ENCODE measurements at places on chromosomes 13 and 19.

GRCh38 chr19:53980539-53981375, 10.7 kb upstream of the CACNG6 start:
- no peak for DNase-seq

DNA sequence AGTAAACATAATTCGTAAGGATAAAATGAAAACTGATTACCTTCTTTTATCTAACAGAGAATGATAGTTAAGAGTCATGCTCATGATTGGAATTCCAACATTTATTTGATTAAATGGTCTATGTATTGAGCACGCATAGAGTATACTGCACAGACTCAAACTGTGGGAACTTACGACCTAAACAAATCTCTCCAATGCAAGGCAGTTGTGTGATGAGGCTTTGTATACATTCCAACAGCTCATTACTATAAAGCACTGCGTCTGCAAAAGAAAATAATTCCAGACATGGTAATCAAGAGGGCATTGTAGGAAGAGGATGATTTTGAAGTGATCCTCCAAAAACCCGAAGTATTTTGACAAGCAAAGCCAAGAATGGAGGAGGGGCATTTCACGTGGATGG, 169.5 kb downstream of the NUFIP1 start:
- no peak for DNase-seq

- DNase-seq: no peak
Observed at GRCh38 chr13:114174529-114174961, 4.5 kb upstream of the CFAP97D2 start.

DNA sequence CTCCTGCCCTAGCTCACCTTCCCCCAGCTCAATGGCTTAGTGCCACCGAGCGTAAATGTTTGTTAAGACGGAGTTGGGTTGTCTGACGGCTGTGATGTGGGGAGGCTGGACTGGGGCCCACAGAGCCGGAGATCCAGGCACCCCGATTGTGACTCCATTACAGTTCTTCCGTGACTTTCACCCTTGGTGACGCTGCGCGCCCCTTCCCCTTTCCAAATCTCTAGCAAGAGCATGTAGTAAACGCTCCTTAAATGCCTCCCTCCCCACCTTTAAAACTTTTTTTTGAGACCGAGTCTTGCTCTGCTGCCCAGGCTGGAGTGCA, 829 bp downstream of the REEP6 start:
- DNase-seq: no peak

DNA sequence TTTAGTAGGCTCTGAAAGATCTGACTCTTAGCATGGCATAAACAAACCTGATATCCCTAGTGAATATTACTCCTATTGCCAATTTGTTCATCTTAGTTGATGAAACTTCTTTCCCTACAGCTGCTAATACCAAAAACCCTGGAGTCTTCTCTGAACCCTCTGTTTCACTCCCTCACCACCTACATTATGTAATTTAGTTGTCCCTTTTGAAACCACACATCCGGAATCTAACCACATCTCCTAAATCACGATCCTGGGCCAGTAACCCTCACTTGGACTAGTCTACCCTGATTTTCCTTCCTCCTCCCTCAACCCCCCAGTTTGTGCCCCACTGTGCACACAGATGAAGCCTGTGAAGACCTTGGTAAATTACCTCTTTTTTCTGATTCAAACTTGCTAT, 1.2 kb downstream of the ZNF256 start:
- no peak for DNase-seq

DNA sequence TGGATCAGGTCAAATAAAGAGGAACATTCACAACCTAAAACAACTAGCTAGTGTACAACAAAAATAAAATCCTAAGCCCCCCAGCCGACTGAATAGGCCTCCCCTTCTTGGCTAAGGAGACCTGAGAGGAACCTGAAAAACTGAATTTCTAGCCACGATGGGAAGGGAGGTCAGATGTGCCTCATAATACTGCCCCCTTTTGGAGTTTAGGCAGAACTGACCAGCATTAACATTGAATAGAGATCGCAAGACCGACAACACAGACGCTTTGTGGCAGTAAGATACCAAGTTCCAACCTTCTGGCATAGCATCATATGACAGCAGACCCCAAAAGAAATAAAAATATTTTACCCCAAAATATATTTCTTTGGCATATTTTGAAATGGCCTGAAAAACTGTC, 15.9 kb downstream of the CBY2 start:
- no peak for DNase-seq

- DNase-seq: no peak
Observed at GRCh38 chr13:44197791-44198770, 175.5 kb upstream of the SERP2 start.

DNA sequence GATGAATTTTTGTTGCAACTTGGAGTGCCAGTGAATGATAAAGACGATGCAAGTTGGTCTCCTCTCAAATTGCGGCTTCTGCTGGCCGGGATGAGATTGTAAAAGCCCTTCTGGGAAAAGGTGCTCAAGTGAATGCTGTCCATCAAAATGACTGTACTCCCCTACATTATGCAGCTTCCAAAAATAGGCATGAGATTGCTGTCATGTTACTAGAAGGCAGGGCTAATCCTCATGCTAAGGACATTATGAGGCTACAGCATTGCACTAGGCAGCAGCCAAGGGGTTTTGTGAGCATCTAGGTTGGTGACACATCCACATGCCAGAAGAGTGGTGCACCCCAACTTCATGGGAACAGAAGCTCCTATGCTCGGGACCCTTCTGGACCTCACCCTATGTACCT, 22.2 kb upstream of the KLF5 start:
- no peak for DNase-seq

GRCh38 chr13:23632048-23632582, 61.9 kb downstream of the TNFRSF19 start:
- no peak for DNase-seq

- DNase-seq: no peak
Observed at GRCh38 chr13:97459215-97459777, 25.3 kb downstream of the RAP2A start.

GRCh38 chr19:33677745-33678426, 56.1 kb downstream of the CHST8 start:
- no peak for DNase-seq

DNA sequence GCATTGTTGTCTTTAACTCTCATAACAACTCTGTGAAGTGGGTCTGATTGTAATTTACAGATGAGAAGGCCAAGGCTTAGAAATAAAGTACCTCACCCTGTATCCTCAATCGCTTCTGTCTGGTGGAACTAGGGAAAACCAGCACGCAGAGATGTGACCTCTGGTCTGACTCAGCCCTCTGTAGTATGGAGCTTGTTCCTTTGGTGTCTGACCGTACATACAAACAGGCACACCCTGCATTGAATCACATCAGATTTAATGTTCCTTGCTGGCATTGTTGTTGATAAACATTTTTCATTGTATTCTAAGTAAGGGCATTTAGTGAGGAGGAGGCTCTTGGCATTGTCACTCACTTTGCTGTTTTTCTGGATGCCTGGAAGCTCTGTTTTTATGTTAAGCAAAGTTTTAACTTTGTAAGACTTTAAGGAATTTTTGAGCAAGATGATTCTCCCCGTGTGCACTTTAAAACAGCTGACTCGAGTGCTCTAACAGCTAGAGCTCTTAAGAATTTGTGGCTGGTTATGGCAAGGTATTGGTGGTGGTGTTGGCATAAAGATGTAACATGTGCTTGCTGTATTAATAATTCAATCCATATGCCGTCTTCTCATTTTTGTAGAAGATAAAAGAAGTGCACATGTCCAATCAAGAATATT, 89.0 kb upstream of the SPATA13 start:
- no peak for DNase-seq

DNA sequence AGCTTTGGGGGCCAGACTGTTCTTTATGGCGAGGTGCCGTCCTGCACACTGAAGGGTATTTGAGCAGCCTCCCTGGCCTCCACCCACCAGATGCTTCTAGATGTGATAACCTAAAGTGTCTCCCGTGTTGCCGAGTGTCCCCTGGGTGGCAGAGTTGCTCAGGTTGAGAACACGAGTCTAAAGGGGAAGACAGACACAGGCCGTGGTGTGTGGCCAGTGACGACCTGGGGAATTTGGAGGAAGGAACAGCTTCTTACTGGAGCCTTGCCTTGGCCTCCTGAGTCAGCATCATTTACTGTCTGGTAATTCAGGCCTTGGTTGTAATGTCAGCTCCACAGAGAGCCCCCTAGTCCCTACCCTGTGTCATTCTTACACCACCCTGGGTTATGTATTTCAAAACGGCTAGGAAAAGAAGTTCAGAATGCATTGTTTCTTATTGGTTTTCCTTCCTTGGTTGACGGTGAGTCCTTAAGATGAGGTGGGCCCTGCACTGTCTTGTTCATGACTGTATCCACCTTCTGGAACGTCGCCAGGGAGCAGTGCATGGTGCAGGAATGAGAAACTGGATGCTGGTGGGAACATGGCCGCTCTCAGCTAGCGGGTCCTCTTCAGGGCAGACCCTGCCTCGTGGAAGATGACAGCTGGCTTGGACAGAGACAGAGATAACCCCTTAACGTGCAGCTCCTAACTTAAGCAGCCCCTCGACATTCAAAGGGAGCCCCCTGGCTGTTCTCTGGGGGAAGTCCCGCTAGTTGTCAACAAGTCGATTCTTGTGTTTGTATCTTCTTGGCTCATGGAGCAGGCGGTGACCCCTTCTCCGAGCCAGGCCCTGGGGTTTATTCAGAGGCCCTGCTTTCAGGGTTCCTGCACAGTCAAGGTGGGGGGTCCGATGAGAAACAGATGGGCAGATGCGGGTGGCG, 7.2 kb downstream of the SIN3B start:
- no peak for DNase-seq

DNA sequence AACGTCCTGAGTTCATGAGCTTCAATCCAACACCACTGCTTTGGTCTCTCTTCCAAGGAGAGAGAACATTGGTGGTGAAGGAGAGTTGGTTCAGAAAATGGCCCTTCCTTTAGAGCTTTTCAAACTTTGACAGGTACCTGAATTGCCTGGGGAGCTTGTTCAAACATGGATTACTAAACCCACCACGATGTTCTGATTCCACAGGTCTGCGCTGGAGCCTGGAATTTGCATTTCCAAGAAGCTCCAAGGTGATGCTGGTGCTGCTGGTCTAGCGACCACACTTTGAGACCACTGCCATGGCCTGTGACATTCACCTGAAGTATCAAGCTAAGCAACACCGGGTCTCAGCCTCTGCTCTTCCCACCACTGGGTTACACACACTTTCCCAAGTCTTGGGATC, 60.2 kb downstream of the GSX1 start:
- DNase-seq: no peak

- DNase-seq: no peak
Observed at GRCh38 chr19:48113190-48113917, 2.7 kb upstream of the PLA2G4C start.

DNA sequence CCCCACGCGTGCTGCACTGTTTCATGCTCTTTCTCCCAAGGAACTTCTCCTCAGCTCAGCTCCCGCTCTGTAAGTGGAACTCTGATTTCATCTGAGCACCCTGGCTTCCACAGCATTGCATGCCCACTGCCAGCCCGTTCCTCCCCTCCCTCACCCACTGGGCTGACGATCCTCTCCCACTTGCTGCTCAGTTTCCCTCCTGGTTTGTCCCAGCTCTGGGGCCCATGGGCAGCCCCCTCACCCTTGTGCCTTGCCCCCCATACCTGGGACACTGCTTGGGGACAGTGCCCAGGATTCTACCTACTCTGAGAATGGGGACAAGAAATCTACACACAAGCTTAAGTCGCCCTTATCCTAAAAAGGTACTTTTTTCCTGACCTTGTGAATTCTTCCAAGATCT, 115.9 kb upstream of the C1QTNF9B start:
- DNase-seq: no peak

DNA sequence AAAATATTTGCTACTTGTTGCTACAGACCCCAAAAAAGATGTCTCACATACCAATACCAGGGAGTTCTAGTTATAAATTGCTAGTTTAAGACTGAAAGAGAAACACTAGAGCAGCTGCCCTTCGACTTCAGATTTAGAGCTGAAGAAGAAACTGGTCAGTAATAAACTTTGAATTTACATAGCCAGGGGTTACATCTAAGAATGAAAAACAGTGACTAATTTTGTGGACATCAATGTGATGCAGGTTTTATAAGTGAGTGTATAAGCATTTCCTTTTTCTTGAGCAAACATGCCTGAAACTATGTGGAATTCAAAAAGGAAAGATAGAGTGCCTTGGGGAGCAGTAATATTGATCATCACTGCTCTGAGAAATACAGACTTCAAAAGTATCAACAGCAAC, 724.9 kb upstream of the MIR17HG start:
- no peak for DNase-seq

- DNase-seq: no peak
Observed at GRCh38 chr19:31181535-31181934, 167.7 kb downstream of the TSHZ3 start.

DNA sequence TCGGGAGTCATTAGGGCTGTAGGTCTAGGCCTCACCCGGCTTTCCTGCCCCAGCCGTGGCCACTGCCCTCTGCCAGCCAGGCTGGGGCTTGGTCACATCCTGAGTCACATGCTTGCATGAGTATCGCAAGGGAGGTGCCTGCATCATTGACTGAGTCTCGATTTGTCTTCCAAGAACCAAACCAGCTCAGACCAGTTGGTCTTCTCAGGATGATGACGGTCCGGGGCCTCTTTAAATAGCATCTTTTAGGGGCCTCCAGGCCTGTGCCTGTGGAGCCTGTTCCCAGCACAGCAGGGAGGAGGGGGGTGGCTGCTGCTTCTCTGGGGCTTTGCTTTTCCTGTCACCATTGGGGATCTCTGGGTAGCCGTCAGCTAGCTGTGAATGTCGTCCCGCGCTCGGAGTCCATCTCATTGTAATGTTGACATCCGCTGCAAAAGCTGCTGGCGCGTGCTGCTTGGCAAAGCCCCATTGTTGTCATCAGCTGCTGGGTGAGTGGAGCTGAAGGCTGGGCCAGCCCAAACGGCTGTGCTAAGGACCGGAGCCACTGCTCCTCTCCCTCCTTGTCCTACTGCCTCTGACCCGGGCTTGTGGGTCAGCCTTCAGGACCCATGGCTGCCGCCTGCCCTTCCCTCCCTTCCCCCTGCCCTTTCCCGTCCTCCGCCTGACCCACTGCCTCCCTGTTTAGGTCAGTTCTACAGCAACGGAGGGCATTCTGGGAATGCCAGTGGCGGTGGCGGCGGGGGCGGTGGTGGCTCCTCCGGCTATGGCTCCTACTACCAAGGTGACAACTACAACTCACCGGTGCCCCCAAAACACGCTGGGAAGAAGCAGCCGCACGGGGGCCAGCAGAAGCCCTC, 14.3 kb upstream of the QTRT1 start:
- no peak for DNase-seq

DNA sequence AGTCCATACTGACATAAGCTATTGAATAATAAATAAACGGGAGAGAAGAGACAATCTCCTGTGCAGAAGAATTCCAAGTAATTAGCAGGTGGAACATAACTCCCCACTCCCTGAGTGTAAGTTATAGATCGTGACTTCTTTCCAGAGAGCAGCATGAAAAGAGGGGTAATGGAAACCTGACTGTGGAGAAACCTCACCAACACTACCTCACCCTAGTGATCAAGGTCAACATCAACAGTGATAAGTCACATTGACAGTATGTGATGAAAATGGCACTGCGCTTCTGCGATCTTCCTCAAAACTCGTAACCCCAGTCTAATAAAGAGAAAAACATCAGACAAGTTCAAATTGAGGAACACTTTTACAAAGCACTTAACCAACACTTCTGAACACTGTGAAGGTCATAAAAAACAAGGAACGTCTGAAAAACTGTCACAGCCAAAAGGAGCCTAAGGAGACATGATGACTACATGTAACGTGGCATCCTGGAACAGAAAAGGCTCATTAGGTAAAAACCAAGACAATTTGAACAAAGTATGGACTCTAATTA, 19.8 kb downstream of the CAB39L start:
- no peak for DNase-seq

Measured in stimulated activated naive CD4-positive, alpha-beta T cell treated with Interleukin-2 at 50 U/mL for 16 hours (primary cell).